ENCODE measurements at places on chromosomes 16 and 17.

DNA sequence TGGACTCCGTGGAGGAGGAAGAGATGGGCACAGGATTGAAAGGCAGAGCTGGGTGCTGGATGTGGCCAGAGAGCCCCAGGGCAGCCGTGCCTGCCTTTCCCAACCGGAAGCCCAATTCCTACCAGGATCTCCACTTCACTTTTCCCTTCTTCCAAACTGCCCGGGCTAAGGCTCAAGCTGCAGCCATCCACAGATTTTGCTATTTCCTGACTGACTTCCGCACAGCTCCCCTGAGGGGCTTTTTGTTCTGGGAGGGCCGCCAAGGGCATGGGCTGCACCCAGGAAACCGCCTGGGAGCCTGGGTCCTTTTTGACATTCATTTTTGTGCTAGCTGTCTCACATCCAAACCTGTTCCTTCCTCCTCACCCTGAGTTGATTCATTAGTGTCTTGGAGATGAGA, 4.2 kb downstream of the SHISA6 start:
- DNase-seq = no peak

- no peak for DNase-seq
These were observed 23.9 kb upstream of the TNS4 start for GRCh38 chr17:40525294-40525693.

- DNase-seq = no peak
These were observed 19.4 kb upstream of the C16orf95 start for GRCh38 chr16:87336434-87337240.

DNA sequence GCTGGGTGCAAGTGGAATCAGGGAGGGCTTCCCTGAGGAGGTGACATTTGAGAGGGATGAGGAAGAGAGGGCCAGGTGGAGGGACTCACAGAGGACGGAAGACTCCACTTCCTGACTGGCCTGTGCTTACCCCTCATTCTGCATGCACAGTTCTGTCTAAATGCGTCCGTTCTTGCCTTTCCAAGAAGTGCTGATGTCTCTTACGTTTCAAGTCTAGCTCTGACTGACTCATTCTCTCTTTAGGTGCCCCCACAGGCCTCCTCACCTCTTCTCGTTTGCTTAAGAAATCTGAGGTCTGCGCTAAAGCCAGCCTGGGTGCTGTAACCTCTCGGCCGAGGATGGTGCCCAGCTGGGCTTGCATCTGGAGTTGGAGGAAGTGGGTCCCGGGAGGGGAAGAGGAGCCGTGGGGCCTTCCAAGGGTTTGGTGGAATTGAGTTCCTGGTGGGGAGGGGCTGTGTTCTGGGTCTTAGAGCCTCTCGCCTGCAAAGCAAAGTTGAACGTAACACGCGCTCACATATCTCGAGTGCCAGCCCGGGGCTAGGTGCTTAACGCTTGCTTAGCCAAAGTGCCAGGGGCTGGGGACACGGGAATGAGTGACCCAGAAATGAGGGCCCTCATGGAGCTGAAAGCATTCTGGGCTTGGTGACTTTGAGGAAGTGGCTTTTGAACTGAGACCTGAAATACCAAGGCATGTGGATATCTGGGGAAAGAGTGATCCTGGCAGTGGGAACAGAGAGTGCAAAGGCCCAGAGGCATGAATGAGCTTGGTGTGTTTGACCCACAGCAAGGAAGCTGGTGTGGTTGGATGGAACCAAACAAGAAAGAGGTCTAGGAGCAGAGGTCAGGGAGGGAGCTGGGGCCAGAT, 4.8 kb downstream of the IL4R start:
- no peak for DNase-seq

GRCh38 chr16:82094942-82095540, 60.0 kb downstream of the HSD17B2 start:
- no peak for DNase-seq

- DNase-seq = no peak
These were observed at the start of gene SDK2 for GRCh38 chr17:73644145-73645049. Gene SDK2 (minus strand): TSS chr17:73644445. CDS start chr17:73644088, 357 bp downstream.

DNA sequence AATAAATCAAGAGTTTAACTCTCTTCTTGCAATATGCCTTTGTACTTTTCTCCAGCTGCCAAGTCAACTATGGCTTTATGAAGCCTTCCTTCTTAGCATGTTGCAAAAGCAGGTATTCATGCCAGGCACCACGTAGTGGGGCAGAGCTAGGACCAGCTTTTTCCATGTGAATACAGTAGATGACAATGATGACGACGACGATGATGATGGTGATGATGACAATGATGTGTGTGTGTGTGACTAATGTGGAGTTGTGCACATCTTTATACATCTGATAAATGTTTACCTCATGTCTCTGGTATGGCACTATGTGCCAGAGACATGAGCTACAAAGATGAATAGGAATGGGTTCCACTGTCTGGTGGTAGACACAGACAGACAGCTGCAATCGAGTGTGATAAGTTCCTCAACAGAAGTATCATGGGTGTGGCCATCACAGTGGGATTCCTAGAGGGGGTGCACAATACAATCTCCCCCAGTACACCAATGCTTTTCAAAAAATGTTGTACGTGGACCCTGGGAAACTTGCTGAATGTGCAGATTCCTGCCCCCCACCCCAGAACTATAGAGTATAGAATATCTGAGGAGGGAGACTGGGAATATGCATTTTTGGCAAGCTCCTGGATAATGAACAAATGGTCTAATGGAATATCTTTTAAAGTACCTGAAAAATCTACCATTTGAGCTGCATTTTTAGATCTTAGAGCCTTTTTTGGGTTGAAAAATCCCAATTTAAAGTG, 183.4 kb downstream of the ABCC12 start:
- no peak for DNase-seq

- no peak for DNase-seq
These were observed 668 bp downstream of the SPATA2L start for GRCh38 chr16:89700649-89701424.
